ENCODE measurements at places on chromosomes 5 and 9.

DNA sequence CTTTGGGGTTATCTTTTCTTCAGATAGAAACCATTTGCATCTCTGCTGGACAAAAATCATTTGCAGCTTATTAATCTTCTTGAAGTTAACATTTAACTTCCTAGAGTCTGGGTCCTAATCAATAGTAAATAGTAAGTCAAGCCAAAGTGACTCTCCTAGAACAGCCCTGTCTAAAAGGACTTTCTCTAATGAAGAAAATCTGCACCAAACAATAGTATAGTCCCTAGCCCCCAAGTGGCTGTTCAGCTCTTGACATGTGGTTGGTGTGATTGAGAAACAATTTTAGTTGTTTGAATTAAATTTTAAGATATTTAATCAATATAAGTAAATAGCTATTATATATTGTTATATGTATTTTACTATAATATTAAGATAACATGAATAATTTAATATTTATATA is 64.6 kb upstream of the SHB start:
- no peak for DNase-seq

GRCh38 chr5:163614787-163615186 is 109.4 kb downstream of the MAT2B start:
- DNase-seq: no peak

DNA sequence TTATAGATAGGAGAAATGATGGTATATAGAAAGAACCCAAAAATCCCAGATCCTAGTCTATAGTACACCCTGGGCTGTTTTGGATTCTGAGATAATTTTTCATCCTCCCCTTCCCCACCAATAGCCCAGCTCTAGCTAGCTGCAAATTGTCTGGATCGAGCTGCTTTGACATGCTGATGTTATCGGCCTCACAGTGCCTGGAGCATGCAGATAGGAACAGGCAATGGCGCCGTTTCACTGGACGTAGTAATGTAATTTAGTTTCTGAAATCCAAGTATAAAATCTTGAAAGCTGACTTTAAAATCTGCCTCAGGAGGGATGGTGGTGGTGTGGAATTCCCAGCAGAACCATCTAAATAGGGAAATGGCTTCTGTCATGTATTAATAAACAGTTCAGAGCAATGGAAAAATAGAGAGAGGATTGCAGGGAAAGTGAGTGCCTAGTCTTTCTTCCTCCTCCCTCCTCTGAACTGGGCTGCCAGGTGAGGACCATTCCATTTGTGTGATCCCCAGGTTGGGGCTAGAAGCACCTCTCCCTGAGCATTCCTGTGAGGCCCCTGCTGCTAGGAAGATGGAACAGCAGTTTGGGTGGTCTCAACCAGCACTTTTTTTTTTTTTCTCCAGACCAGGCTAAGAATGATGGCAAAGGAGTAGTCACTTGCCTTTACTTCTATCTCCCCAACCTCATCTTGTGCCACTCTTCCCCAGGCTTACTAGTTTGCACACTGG is 31.9 kb downstream of the FAM219A start:
- DNase-seq: no peak

GRCh38 chr9:113817171-113817570 is 58.9 kb upstream of the ZNF618 start:
- no peak for DNase-seq

- no peak for DNase-seq
Measured at GRCh38 chr5:120365656-120366446, 98.2 kb upstream of the PRR16 start.

GRCh38 chr5:98365126-98365525 is 408.3 kb upstream of the RGMB start:
- DNase-seq: no peak

GRCh38 chr9:20929276-20929675 is 102.2 kb downstream of the HACD4 start:
- no peak for DNase-seq

- DNase-seq: no peak
Measured at GRCh38 chr9:77011973-77012821, 7.3 kb upstream of the FOXB2 start.

DNA sequence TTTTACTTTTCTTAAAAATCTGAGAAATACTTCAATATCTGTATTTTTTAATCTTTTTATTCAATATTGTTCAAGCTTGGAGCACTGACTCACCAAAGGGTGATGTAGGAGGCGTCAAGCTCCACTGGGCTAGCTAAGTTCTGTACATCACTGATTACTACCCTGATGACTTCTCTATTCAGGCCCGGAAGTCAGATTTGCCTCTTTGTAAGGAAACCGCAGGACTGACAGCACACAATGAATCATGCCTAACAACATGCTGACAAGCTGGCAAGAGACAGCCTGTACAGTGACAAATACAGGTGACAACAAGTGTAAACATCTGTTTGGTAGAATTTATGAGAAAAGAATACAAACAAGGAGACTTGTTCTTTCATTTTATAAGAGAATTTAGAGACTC is 627.9 kb upstream of the RORB start:
- DNase-seq: no peak

- no peak for DNase-seq
Measured at GRCh38 chr9:119963258-119963797, 594.1 kb upstream of the BRINP1 start.

DNA sequence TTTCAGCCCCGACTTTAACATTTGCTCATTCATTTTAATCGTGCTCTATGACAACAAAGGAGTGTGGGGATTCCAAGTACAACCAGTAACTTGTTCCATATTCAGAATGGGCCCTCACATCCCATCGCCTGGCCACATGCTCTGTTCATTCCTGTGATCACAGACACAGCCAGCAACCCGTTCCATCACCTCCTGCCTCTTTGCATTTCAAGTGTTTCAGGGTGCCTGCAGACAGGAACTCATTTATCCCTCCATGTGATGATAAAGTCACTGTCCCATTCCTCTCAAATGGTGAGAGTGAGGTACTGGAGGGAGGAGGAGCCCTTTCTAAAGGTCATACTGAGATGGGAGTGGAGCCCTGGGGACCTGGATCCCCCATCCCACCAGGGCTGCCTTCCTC is 571.1 kb downstream of the MAT2B start:
- no peak for DNase-seq

DNA sequence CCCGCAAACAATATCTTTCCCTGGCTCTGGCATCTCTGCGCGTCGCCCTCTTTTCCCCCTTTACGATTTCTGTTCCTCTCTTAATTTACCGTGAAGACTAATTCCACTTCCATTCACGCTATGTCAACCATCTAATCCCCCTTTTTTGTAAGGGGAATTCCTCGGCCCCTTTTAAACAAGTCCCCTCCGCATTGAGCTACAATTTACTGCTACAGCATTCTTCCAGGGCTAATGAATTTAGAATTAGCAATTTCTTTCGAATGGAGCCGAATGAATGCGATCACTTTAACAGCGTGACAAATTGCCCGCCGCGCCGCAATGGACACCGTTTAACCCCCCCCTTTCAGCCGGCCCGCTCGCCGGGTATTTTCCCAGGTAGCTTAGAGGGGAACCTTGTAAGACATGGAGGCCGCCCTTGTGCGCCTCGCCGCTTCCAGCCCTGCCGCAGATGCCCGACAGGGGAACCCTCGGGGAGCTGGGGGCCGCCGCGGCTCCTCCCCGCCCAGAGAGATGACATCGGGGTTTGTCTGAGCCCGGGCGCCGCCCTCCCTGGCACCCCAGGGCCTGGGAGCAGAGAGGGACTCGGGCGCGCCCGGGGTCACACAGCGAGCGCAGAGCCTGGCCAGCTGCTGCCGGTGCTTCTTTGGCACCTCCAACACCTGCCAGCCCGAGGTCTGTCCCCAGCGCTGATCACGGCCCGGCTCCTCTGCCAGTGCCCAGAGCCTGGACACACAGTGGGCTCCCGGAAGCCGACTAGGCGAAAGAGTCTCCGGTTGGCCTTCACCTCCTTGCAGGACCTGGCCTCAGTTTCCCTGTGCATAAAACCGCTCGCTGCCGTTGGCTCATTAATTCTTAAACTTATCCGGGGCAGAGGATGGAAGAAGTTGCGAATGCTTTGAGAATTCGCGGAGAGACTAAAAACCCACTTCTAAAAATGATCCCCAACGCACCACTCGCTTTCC is 1.3 kb downstream of the PRDM12 start:
- no peak for DNase-seq

GRCh38 chr5:127967323-127967982 is 116.1 kb upstream of the SLC12A2 start:
- no peak for DNase-seq

GRCh38 chr5:118461436-118461835 is 526.9 kb downstream of the DTWD2 start:
- DNase-seq: no peak

DNA sequence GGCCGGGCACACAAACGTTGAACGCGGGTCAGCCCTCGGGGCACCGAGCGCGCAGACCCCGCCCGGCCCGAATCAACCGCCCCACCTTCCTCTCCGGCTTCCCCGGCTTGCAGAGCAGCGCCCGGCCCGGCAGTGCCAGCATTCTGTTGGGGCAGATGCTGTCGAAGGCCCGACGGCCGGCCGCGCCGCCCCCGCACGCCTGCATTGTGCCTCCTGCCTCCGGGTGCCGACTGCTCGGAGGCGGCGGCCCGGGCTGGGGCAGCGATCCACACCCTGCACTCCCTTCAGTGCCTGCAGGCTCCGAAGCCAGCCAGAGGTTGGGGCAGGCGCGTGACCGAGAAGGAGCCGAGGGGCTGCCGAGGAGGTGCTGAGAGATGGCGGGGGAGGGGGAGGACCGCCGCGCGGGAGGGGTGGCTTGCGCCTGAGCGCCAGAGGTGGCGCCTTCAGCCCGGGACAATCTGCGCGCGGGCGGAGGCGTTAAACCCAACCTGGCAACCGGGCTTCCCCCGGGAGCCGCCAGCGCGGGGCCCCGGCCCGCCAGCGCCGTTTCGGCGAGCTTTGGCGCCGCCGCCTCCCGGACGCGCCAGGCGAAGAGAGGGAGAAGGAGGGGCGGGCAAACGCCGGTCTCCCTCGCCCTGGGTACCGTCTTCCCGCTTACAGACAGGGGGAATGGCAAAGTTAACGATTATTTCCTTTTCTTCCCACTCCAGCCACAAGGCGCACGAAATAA is at the start of gene MCIDAS:
MCIDAS (minus strand) TSS at position 382 of the 730 bp plus-strand sequence; CDS start at position 205, 177 bp downstream.
- DNase-seq: peak; percentile 23

- DNase-seq: no peak
Measured at GRCh38 chr9:9091387-9091786, 1291.8 kb upstream of the DMAC1 start.

GRCh38 chr5:130282049-130282448 is 377.8 kb downstream of the CHSY3 start:
- no peak for DNase-seq

DNA sequence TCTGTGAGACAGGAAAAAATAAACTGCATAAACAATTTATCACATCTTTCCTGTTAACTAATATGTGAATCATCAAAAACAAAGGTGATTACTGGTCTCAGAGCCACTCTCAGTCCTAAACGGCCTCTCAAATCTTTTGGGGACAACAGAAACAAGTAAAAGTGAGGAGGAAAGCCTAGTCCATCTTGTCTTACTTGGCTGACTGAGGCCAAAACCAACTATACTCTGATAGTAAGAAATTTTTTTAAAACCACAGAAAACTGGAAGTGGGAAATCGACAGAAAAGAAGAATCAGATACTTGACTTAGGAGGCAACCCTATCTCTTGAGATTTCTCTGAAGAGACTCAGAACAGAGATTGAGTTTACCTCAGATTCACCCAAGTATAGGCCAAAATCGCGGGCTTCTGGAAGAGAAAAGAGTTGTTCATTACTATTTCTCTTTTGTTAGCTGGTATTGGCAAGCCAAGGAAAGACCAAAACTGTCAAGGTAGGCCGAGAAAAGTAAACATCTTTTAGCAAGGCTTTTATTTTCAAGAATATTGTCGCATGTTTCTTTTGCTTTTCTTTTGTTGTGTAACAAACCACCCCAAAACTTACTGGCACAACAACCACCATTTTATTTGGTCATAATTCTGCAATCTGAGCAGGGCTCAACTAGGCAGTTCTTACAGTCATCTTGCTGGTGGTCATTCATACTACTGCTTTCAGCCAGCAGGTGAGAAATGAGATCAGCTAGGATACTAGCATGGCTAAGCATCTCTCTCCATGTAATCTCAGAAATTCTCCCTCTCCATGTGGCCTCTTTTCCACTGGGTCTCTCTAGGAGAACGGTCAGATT is 46.1 kb downstream of the RFX3 start:
- DNase-seq: no peak

DNA sequence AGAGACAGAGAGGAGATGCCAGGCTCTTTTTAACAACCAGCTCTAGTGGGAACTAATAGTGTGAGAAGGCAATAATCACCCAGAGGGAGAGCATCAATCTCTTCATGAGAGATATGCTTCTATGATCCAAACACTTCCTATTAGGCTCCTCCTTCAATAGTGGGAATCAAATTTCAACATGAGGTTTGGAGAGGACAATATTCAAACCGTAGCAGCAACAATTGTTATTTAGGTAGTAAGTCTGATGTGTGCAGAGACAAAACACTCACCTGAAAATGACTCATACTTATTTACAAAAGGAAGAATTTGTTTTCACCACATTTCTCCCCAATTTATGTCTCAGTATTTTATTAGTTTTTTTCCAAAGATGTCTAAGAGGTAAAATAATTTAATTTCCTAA is 144.3 kb downstream of the ST8SIA4 start:
- no peak for DNase-seq

DNA sequence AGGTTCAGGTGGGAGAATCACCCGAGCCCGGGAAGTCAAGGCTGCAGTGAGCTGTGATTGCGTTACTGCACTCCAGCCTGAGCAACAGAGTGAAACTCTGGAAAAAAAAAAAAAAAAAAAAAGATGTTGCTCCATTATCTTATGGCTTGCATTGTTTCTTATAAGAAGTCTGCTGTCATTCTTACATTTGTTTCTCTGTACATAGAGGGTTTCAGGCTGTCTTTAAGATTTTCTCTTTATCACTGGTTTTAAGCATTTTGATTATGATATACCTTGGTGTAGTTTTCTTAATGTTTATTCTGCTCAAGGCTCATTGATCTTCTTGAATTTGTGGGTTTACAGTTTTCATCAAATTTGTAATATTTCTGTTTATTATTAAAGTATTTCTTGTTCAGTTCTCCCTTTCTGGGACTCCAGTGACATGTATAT is 35.2 kb downstream of the MVB12B start:
- DNase-seq: no peak

DNA sequence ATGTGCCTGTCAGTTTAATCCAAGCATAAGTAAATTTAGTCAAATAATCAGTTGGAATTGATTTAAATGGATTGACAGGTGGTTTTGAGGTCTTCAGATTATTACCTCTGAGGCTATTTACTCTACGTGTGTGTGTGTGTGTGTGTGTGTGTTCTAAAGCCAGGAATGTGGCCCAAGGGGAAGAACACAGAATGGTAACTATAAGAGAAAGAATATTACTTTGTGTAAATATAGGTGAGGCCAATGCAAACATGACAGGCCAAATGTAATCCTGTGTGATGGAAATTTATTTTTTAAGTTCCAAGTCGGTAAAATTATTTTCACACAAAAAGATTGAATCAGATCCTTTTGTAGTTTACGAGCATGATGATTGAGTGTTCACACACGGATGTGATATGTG is 390.0 kb downstream of the PLK2 start:
- no peak for DNase-seq

GRCh38 chr5:156971415-156971814 is 8.4 kb upstream of the TIMD4 start:
- DNase-seq: no peak
